ENCODE measurements at places on chromosomes 2 and 18.

DNA sequence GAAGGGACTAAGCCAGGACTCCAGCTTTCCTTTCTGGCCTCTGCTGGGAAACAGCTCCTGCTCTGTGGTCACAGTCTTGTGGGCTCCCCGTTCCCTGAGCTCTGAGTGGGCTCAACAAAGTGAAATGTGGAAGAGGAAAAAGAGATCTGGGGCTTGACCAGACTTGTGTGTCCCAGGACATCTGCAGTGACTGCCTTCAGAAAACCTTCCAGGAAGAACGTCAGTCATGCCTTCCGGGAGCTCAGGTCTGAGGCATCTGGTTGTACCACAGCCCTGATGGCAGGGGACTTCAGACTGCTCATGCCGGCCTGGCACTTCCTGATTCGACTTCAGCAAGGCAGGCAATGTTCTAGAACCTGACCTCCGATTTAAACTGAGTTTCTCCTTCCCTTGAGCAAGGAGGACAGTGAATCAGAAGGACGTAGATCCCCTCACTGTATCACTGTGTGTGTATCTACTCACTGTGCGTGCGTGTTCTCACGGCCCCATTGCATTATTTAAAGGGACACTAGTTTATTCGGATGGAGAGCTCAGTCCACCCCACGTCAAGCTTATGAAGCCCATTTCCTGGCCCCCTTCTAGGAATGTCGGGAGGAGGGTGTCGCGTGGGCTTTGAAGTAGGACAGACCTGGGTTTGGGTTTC, 548 bp upstream of the FBLN7 start:
- no peak for DNase-seq

DNA sequence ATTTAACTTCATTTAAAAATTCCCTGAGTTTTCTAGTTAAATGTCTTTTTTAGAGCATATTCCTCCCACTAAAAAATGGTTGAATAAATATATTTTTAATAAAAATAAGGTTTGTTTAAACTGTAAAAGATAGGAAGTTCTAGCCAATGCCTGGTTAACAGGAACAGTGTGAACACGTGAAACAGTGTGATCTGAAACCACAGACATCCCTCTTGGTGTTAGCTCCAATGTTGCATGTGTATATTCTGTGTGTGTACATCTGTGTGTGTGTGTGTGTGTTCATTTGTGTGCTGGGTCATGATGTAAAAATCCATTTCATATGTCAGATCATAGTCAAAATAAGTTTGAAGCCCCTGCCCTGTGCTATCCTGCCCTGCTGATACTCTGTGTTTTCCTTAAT, 6.1 kb upstream of the SOX11 start:
- DNase-seq, result no peak

DNA sequence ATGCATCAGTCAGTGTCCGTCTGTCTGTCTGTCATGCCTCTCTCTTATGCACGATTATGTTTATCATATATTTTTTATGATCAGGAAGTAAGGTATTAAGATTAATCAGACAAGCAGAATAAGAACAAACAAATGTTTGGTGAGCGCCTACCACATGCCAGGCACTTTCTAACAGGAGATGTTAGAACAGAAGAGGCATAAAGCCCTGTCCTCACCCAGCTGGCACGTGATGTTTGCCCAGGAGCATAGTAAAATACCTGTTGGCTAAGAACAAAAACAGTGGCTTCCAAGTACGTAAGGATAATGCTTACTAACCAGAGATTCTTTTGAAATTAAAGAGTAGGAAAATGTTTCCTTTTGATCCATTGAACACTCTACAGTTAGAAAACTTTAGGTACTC, 380.2 kb upstream of the RAB12 start:
- no peak for DNase-seq

GRCh38 chr2:10238991-10239485, 63.7 kb upstream of the HPCAL1 start:
- DNase-seq, result no peak

GRCh38 chr2:88350331-88351248, 101.9 kb downstream of the FOXI3 start:
- DNase-seq, result no peak

- no peak for DNase-seq
These were observed 259.2 kb downstream of the IKZF2 start for GRCh38 chr2:212892193-212892592.

- DNase-seq, result no peak
These were observed 62.0 kb upstream of the CAB39 start for GRCh38 chr2:230650585-230651137.

DNA sequence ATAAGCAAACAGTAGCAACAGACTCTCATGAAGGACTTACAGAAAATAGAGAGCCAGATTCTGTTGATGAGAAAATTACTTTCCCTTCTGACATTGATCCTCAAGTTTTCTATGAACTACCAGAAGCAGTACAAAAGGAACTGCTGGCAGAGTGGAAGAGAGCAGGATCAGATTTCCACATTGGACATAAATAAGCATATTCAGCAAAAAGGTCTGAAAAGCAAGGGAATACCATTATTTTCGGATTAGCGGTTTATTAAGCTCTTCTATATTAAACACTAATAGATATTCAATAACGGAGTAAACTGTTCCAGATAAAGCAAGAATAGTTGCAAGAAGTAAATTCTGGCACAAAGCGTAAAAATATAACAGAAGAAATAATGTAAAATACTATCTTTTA, 25.0 kb downstream of the POLI start:
- DNase-seq, result no peak

- peak; percentile 30 for DNase-seq
These were observed 63.9 kb downstream of the PPP1R1C start for GRCh38 chr2:182049372-182050148.

- peak; percentile 82 for DNase-seq
These were observed 36.9 kb upstream of the NT5C1B start for GRCh38 chr2:18626256-18626668.

DNA sequence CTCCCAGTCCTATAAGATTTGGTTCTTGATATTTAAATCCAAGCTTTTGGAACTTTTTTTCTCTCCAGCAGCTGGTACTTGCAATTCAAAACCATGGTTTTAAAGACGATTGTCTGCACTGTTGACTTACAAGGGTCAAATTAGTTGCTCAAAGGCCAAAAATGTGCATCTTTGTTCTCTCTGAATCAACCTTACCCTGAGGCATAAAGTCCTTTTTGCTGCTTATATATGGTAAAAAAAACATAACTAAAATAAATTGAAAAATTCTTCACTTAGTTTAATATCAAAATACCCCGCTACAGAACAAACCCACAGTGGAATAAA, 592.7 kb downstream of the XIRP2 start:
- DNase-seq, result no peak

DNA sequence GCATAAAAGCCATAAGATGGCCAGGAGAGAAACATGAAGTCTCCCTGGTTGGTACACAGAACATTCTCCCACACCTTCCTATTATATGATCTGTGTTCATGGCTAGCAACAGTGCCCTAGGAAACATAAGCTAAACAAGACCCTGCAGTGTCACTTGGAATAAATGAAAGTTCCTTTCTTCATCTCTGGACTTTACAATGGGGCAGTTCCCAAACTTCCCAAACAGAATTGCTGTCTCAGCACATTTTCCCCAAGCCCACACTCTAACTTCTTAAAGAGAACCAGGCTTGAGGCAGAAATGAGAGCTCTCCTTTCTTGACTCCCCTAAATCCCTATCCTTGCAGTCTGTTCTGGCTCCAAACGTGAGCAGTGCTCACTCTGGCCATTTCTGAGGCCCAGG, 173.2 kb upstream of the CREB1 start:
- DNase-seq, result no peak

GRCh38 chr2:240244543-240244942, 104.1 kb upstream of the OTOS start:
- no peak for DNase-seq

DNA sequence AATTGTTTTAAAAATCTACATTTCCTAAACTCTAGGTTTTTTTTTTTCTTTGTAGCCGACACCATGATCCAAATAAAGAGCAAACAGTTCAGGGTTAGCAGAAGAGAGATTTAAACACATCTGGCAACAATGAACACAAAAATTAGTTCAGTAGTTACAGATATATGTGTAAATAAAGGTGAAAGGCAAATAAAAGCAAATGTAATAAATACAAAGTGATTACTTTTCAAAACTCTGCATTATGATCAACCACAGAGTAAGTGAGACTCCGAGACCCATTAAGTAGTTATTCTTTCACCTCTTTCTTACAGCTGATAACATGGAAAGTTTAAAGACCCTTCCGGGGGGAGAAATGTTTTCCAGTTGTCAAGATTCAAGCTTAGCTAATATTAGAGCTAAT, 716 bp downstream of the CALCRL start:
- DNase-seq, result no peak

DNA sequence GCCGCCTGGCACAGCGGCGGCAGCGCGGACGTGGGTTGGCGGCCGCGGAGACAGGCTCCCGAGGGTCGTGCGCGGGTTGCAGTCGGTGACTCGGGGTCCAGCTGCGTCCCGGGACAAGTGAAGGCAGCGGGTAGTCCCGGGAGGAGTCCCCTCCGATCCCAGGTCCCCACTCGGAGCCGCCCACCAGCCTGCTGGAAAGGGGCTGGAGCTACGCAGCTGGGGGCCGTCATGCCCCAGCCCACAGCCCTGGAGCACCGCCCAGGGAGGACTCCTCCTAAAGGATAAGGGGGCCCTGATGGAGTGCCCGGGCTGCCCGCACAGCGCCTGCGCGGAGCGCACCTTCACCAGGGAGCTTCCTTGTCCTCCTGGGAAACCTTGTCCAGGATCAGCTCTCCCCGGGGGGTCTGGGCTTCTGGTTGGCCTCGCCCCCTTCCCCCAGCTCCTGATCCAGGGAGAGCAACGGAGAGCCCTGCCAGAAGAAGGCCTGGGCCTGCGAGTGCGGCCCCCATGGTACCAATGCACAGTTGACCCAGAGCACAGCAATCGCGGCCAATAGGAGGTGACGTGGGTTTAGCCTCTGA, 25.9 kb upstream of the ALPP start:
- no peak for DNase-seq

- peak; percentile 72 for DNase-seq
These were observed 138.6 kb upstream of the GLI2 start for GRCh38 chr2:120596990-120597594.

- no peak for DNase-seq
These were observed 164.1 kb downstream of the KIAA1328 start for GRCh38 chr18:36993068-36993467.

- DNase-seq, result no peak
These were observed 2.3 kb downstream of the HOXD11 start for GRCh38 chr2:176109192-176109901.

DNA sequence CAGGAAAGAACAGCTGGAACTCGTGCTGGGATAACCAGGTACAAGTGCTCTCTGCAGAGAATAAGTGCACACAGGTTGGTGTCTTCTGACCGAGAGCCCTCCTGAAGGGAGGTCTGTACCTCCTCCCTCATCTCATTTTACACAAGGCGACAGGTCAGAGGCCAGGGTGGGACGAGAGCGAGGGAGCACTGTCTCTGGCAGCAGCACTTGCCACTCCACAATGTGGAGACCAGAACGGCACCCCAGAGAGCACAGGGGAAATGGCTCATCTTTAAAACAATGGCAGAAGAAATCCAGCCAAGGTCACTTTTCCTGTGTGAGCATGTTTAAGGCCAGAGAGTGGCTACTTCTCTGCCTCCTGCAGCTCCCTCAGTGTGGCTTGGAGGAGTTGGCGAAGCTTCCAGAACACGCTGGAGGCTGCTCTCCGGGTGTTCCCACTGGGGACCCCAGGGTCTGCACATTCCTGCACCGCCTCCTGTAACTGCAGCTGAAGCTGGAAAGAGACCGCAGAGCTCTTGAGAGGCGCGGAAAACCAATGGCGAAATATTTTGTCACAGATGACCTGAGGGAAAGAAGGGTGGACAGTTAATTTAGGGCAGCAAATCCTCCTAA, 20.8 kb downstream of the DIPK1C start:
- no peak for DNase-seq

DNA sequence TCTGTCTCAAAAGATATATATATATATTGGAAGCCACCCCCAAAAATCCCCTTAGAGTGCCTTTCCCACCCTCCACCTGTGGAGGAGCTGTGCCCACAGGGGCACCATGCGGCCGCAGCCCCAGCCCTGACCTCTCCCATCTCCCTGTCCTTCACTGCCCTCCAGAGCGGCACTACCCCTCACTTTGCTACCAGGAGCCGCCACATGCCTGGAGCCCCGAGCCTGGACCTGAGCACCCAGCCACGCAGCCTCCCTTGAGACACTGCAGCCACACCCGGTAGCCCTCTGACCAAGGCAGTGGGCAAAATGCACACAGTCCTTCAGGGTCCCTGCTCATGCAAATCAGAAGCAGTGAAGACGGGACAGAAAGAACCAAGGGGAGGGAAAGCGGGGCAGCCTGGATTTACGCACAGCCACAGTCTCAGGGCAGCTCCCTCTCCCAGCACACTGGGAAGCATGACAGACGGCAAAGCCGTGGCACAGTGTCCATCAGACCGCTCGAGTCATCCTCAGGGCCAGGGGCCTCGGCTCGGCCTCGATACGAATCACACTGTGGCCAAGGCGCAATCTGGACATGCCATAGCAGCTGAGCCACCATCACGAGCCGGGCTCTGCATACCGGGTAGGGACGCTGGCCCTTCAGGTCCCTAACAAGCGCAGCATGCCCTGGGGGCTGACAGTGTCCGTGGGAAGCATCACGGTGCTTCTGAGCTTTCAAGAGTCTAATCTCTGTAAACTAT, 10.1 kb downstream of the HDAC4 start:
- DNase-seq, result no peak

GRCh38 chr2:202400941-202401340, 24.8 kb downstream of the BMPR2 start:
- no peak for DNase-seq

DNA sequence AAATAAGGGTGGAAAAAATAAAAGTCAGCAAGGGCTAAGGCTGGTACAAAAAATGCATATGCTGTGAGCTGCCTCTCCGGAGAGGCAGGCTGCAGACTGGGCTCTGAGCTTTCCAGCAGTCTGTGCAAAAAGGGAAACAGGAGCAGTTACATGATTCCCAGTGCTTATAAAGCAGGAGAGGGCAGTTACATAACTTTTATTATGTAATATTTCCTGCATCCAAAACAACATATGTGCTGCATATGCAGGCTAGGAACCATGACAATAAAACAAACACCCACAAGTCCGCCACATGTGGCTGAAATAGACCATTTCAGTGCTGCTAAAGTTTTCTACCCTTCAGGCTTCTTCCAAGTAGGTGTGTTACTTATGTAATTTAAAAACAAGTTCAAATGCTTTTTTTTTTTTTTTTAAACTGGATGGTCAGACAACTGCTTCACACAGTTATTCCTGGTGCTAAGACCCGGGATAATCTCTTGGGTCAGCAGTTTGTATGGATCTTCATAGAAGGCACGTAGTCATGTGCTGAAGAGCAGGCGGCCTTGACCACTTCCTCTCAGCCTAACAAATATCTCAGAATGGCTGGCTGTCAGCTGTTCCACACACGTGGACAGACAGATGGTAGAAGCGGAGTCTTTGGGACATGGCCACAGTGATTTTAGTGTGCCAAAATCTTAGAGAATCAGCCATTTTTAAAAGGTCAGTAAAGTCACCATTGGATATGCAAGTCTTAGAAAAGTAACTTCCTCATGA, 43.5 kb downstream of the ARMC9 start:
- peak; percentile 88 for DNase-seq

GRCh38 chr18:28136071-28136470, 40.9 kb downstream of the CDH2 start:
- DNase-seq, result no peak

All from skin of body (tissue), 3 donors.